ENCODE measurements at places on chromosomes 12 and 14.

DNA sequence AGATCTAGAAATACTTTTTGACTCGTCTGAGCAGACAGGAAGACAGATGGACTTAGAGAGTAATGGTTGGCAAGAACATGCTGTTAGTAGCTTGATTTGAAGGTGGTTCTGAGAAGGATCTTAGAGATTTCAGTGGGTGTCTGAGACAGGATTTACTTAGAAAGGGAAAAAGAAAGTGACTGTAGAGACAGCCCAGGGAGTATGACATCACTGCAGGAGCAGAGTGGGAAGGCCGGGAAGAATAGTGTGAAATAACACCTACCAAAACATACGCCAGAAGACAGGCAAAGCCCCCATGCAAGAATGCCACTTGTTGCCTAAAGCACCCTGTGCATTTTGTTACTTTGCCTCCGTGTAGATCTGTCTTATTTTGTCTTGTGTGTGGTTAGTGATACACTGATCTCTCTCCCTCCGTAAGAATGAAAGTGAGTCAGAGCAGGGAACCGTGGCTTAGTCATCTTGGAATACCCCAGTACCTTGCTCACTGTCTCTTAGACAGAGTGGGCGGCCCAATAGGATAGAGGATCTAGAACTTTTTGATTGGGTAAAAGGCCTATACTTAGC lies 161.3 kb upstream of the IFNG-AS1 start:
- DNase-seq: peak; percentile 32

GRCh38 chr14:71595441-71595840 lies 336.8 kb upstream of the RGS6 start:
- no peak for DNase-seq

GRCh38 chr14:54208751-54209150 lies 188.1 kb upstream of the CDKN3 start:
- no peak for DNase-seq

GRCh38 chr14:71524320-71524982 lies 407.8 kb upstream of the RGS6 start:
- DNase-seq: no peak

DNA sequence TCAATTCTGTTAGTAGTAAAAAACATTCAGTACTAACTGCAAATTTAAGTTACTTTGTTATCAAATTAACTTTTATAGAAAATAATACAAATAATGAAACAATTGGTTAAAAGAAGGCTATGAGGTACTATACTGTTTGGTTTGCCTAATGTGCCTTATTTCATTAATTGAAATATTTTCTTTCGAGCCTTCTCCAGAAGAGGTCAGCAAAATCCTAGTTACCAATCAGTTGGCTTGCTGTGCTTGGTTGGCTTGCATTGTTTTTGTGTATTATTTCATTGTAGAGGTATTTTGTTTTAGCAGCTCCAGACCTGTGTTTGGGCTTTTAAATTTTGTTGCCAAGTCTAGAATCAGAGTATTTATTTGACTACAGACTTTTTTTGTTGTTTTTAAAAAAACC lies 68.5 kb downstream of the AEBP2 start:
- DNase-seq: no peak

DNA sequence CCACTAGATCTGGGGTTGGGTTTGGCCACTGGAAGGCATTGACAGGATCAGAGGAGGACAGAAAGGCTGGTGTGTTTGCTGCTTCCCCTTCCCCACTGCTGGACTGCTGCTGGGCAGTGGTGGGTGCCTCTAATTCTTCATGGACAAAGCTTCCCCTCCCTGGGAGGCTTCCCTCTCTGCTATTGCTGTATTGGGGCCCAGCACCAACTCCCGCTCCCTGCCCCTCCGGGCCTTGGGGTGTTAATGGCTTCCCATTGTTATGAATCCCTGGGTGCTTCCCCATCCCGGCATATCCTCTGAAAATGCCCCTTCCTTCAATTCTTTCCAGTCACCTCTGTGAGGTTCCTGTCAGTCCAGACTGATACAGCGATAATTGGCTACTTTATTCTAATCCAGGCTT lies 310.2 kb downstream of the GLT1D1 start:
- DNase-seq: no peak

DNA sequence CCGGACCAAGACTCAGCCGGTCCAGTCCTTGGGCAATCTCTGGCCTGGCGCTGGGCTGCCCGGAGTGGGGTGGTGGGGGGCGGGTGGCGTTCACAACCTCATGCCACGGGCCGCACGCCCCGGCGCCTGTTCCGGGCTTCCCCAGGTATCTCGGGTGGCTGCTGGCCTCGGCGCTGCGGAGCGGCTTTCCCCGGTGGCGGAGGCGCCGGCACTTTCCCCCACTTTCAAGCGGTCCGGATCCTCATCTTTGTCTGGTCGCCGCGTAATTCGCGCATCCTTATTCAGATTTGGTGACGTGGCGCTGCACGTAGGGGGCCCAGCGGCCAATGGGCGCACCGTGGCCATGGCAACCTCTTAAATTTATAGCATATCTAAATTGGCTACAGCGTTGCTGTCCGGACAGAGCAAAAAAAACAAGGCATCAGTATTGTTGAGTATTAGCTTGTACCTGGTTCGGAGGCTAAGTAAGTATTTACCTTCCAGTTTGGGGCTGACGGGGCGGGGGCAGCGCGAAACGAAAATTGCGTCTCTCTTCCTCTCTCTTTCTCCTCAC lies at the start of gene LHX5:
TSS of gene LHX5 (minus strand) at position 253 of the 553 bp plus-strand sequence. CDS start 373 bp downstream, outside the sequence.
- DNase-seq: no peak

GRCh38 chr14:78758333-78758732 lies 588.2 kb downstream of the NRXN3 start:
- DNase-seq: no peak

GRCh38 chr12:88575361-88575970 lies 4.8 kb downstream of the KITLG start:
- DNase-seq: no peak

- peak; percentile 33 for DNase-seq
Measured at GRCh38 chr14:63727231-63727735, 582 bp downstream of the SGPP1 start.

- DNase-seq: no peak
Measured at GRCh38 chr12:66242311-66242710, 53.3 kb downstream of the IRAK3 start.

- no peak for DNase-seq
Measured at GRCh38 chr12:119463211-119463926, 128.8 kb downstream of the CCDC60 start.

DNA sequence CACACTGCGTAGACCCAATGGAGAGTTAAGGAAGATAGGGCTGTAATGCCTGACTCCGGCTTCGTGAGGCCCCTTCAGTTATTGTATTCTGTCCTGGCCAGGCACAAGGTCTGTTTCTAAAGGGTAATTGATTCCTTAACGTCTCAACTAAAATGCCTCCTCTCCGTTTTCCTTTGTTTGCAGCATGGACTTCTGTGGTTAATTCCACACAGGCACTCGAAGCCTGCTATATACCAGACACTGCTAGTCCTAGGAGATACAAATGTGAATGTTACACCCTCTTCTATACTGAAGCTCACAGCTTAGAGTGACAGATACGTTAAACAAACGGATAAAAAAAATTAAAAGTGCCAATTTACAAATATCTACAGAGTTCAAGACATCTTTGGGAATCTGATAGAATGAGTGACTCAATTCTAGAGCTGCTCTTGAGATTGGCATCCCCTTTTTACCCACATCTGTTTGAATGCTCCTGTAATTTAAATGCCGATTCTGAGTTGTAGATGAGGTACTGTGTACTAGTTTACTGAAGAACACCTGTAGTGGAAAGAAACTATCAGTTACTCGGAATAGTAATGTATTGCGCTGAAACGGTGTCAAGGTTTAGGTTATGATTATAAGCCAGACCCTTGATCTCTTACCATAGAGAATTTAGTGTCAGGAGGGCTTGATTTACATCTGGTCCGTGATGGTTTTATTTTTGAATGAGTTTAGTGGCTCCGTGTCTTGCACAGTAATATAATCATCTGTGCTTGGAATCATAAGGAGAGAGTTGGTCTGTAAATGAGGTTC lies 784 bp downstream of the PSMA6 start:
- no peak for DNase-seq

DNA sequence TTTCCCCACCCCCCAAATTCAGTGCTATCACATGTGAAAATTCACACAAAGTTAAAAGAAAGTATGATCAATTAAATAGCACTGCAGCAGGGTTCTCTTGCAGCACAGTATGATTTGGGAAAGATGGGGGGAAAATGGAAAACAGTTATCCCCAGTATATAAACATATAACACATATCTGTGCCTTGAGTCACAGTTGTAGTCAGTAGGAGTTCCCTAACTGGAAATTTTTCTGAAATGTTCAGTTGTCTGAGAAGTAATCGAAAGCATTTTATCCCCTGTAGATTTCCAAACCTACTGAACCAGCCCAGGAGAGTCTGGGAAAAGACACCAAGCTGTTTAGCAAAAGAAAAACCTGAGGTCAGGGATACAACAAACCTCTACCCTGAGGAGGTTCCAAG lies 47.0 kb downstream of the C12orf50 start:
- no peak for DNase-seq

DNA sequence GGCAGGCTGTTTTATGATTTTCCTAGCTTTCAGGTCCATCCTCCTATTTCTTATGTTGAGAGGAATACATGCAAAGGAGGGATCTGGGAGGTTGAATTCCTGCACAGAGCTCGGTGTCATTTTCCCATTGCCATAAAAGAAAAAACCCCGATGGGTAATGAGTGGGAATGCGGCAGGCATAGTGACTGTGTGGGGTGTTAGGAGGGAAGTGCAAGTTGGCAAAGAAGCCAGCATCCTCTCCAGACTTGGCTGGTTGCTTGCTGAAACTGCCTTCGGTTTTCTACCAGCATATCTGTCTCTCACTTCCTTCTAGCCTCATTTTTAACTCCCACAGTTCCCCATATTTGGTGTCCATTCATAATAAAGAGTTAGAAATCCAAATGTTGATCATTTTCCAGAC lies 1046.1 kb downstream of the SLC6A15 start:
- DNase-seq: no peak

DNA sequence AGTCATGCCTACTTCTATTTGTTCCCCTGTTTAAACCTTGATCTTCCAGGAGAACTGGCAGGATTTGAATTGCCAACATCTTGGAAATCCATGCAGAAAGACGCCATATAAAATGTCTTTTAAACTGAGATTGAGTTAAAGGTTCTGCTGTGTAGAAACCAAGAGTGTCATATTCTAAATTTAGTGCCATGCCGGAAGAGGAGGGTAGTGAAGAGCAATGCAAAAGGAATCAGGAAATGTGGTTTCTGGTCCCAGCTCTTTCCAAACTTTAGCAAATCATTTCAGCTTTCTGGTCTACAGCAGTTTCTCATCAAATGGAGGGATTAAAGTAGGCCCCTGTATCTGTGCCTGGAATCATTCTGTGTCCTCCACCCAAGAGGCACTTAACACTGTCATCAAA lies 85.7 kb downstream of the BTG1 start:
- DNase-seq: no peak

GRCh38 chr12:102757882-102758226 lies 159.2 kb downstream of the PAH start:
- DNase-seq: no peak

DNA sequence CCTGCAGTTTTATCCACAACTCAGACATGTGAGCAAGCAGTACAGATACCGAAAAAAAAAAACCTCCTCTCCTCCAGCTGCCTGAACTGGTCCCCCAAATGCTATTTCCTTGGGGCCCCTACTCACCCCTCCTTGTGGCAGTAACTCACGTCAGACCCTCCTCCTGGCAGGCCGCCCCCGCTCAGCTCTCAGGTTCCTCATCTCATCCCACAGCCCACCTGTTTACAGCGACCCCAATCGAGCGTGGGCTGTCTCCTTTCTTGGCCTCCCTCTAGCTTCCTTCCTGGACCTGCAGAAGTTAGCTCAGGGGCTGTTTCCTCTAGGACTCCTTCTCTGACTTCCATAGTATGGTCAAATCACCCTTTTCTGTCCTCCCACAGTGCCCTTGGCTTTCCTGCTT lies 455.3 kb downstream of the BCL11B start:
- no peak for DNase-seq

DNA sequence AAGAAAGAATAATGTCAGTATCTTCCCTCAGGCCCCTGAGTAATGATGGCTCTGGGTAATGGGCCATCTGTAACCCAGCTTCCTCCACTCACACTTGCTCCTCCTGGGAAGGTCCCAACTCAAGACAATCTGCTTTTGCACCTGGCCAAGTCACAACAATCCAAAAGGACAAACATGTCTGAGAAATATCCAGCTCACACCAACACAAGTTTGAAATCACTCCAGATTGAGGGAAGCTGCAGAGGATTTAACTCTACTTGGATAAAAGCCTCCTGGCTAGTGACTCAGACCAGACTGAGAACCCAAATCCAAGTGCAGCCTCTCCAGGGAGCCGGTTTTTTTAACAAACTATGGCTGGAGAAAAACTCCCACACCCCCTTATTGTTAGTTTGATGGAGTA lies 34.2 kb downstream of the RTRAF start:
- no peak for DNase-seq

GRCh38 chr14:61300754-61301153 lies 19.6 kb upstream of the TMEM30B start:
- DNase-seq: no peak

DNA sequence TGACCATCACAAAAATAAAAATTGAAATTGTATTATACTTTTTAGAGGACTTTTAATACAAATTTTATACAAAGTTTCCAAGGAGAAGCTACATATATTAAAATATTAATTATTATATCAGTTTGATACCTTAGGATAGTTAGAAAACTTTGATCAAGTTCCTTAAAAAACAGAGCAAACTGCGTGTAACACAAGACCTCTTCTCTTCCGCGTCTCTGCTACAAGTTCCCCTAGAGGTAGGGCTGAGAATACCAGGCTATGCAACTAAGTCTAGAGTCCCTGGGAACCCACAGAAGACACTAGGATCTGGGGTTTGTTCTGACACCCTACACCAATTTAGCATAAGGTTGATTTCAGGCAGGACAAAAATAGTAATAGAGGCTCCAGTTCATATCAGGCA lies 319.0 kb downstream of the FOXG1 start:
- no peak for DNase-seq

- no peak for DNase-seq
Measured at GRCh38 chr14:95413289-95414215, 93.8 kb upstream of the CLMN start.

DNA sequence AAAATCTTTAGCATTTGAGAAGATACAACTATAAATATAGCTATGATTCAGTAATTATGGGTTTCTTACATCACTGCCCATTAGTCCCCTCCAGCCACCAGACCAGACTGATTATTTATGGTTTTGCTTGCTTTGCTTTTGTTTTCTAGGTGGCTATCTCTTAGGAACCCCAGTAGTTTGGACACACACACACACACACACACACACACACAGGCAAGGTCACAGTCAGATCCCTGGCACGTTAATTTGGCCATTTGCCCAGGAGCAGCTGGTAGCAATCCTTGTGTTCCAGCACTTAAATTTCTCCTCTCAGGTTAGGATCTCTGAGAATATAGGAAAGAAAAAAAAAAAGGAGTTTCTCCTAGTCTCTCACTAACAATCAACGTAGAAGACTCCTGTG lies 90.2 kb upstream of the RESF1 start:
- no peak for DNase-seq

DNA sequence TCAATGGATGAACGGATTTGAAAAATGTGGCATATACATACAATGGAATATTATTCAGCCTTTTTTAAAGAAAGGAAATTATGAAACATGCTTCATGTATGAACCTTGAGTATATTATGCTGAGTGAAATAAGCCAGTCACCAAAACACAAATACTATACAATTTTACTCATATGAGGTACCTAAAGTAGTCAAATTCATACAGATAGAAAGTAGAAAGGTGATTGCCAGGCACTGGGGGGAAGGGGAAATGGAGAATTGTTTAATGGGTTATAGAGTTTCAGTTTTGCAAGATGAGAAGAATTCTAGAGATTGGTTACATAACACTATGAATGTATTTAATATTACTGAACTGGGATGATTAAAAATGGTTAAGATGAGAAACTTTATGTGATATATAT lies 171.4 kb downstream of the TMTC3 start:
- DNase-seq: no peak

Data from transverse colon (tissue), 4 donors.